MV-4-11 (cell line): ENCODE measurements at places on chromosomes 2 and 18.

DNA sequence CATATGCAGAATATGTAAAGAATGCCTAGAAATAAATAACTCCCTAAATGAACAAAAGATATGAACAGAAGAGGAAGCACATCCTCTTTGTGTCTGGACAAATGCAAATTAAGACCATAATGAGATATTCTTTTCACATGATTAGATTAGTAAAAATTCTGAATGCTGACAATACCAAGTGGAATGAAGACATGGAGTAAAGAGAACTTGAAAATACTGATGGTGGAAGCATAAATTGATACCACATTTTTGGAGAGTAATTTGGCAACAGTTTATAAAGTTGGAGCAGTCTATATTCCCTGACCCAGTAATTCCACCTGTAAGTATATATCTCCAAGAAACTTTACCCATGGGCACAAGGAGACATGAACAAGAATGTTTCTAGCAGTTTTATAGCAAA is 130.0 kb downstream of the CAPN13 start:
- DNase-seq = no peak

GRCh38 chr18:79935098-79935480 is 16.4 kb downstream of the SLC66A2 start:
- DNase-seq = no peak

DNA sequence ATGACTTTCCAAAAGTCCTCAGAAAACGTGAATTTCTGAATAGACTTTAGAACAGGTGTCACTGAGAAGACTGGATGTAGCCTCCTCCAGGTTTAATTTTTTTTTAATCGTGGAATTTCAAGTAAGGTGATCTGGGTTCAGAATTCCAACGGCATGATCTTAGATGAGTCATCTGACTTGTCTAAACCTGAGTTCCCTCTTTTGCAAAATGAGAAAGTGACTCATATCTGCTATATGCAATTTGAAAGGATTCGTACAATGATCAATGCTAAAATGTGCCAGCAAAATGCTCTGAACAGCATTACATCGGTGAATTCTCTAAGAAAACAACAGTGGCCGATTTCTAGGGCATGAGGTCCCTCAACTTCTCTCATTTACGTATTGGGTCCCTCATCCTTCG is 69.1 kb upstream of the ZNF516 start:
- peak; percentile 66 for DNase-seq

GRCh38 chr2:7444626-7445025 is 527.4 kb downstream of the RNF144A start:
- no peak for DNase-seq

GRCh38 chr2:38098421-38099098 is 22.6 kb upstream of the CYP1B1 start:
- DNase-seq = peak; percentile 53

- no peak for DNase-seq
Measured at GRCh38 chr2:135960656-135961551, 24.5 kb downstream of the DARS1 start.

DNA sequence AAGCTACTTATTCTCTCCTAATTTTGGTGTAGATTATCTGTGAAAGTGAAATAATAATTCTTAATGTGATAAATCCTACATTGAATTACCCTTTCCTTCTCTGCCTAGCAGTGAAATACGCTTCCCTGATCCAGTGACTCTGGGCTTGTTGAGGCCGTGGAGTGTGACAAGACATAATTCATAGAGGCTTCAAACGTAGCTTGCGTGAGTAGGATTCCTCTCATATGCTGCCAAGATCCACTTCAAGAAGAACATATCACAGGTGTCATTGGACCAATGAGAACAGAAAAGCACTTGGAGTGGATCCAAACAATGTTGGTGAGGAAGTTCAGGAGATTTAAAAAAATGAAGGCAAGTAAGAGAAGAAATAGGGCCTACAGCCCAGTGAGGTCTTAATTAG is 221.3 kb upstream of the TMEFF2 start:
- no peak for DNase-seq

DNA sequence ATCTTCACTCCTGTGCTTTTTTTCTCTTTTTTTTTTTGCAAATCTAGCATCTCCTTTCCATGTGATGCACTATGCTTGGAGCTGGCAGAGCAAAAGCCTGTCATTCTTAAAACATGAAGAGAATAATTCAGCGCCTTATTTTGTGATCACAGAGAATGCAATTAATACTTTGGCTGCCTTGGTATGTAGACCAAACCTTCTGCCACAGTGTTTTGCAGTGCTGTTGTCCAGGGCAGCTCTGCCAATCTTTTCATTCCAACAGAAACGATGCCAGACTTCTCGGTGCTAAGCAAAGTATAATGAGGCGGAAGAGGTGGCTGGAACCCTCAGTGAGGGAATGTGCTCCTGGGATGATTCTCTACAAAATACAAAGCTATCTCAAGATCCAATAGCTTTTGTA is 25.6 kb downstream of the BCL2 start:
- no peak for DNase-seq

GRCh38 chr2:96301865-96302264 is 3.5 kb downstream of the SNRNP200 start:
- no peak for DNase-seq

- DNase-seq = no peak
Measured at GRCh38 chr2:109188898-109189297, 59.9 kb downstream of the SH3RF3 start.
